ENCODE measurements at places on chromosomes 16 and 17.

GRCh38 chr17:46179375-46179999 lies 13.7 kb downstream of the KANSL1 start:
- peak; percentile 36 for DNase-seq

DNA sequence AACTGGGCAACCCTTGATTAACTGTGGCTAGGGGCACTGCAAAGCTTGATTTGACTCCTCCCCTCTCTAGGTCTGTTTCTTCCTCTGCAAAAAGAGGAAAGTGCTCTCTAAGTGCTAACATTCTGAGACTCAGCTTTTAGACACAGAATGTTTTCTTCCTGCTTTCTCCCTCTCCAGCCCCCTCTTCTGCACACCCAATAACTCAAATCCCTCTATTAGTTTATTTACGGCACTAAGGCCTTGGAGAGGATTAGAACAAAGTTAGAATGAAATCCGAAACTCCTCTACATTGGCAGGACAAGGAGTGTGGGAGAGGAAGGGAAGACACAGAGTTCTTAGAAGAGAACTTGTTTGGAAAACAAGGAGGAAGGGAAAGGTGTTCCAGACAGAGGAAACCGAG lies 3.3 kb upstream of the SBK1 start:
- DNase-seq: no peak

- DNase-seq: no peak
Observed at GRCh38 chr17:15274017-15274416, 8.9 kb upstream of the PMP22 start.

- no peak for DNase-seq
Observed at GRCh38 chr17:66747578-66748275, 87.2 kb upstream of the CACNG5 start.

DNA sequence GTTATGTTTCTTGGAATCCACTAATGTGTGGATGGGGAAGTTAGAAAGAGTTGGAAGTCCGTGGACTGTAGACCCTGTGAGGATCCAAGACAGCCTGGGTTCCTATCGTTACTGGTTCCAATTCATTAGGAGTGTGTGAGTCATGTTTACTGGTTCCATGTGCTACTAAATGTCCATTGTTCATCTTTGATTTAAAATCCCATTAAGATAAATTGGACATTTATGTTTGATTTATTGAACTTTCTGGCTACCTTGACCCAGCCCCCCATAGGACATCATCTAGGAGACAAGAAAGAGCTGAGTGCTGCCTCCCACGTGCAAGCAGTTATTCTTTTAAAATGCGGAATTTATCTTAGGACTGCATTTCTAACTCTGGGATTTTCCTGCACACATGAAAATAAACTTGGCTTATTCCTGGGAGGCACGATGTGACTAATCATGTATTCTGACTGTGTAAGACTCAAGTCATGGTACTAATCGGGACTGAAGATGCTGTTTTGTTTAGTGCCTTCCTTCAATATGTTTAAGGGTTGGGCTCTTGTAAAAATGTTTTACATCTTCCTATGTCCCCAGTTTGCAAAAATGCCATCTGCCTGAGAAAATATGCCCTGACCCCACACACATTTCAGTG lies 53.4 kb downstream of the RGS9 start:
- DNase-seq: no peak

DNA sequence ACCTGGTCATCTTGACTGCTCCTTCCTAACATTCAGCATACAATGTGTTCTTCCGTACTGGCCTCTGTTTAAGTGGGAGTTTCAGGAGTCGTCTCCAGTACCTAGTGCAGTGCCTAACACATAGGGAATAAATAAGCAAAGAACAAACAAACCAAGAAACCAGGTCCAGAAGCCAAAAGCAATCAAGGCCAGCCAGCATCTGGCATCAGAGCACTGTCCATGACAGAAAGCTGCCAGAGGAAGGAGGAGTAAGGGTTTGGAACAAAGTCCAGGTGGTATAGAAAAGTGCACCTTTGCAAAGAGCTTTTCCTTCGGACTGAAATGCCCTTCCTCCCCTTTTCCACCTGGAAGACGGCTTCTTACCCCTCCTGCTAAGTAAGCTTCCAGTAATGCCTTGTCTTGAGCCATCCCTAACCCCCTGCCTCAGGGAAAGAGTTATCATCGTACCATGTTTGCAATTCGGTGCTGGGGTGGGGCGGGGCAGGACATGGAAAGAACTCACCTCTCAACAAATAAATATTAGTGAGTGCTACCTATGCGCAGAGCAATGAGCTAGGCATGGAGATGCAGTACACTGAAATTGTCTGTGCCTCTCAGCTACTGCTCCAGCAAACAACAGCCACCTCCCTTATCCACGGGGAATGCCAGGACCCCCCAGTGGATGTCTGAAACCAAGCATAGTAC lies 47.6 kb downstream of the C17orf67 start:
- DNase-seq: no peak

DNA sequence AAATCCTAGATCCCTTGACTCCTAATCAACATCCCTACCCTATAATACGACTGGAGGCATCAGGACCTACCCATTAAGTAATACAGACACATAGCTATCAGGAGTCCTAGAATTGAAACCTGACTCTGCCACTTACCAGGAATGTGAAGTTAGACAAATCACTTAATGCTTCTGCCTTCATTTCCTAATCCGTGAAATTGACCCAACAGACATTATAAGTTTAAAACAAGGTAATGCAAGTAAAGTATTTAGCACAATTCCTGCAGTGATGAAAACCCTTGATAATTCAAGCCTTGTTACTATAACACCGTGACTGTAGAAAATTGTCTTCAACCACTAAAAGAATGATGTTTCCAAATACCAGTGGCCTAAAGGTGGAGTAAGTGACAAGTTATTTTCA lies 150.2 kb downstream of the KCNJ2 start:
- no peak for DNase-seq

DNA sequence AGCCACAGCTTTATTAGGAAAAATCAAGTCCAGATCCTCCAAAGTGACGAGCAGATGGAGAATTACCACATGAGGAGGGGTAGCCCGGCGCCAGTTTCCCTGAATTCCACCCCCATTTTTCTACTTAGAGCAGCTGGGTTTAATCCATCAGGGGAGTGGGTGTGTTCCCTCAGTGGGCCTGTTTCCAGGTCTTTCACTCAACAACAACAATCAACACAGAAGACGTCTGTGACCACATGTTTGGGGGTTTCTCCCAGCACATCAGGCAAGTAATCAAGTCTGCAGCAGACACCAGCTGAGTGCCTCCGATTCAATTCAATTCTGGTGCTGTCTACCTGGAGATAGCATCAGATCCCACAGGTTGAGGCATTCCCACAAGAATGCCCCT lies 6.8 kb downstream of the SLC6A2 start:
- DNase-seq: no peak

DNA sequence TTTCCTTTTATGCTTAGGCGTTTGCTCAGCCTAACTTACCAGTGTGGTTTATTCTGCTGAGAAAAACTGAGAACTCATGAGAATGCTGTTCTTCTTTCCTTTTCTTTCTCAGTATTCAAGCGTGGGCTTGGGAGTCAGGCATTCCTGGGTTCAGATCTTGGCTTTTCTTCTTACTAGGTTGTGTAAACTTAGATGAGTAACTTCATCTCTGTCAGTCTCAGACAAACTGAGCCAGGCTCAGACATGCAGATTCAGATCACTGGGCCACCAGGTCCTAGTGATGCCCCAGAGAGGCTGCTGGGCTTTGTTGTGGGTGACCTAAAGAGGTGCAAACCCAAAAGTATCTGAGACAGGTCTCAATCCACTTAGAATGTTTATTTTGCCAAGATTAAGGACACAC lies 95.8 kb upstream of the MPHOSPH6 start:
- DNase-seq: no peak

GRCh38 chr16:17467923-17468540 lies 2.7 kb downstream of the XYLT1 start:
- DNase-seq: peak; percentile 51

DNA sequence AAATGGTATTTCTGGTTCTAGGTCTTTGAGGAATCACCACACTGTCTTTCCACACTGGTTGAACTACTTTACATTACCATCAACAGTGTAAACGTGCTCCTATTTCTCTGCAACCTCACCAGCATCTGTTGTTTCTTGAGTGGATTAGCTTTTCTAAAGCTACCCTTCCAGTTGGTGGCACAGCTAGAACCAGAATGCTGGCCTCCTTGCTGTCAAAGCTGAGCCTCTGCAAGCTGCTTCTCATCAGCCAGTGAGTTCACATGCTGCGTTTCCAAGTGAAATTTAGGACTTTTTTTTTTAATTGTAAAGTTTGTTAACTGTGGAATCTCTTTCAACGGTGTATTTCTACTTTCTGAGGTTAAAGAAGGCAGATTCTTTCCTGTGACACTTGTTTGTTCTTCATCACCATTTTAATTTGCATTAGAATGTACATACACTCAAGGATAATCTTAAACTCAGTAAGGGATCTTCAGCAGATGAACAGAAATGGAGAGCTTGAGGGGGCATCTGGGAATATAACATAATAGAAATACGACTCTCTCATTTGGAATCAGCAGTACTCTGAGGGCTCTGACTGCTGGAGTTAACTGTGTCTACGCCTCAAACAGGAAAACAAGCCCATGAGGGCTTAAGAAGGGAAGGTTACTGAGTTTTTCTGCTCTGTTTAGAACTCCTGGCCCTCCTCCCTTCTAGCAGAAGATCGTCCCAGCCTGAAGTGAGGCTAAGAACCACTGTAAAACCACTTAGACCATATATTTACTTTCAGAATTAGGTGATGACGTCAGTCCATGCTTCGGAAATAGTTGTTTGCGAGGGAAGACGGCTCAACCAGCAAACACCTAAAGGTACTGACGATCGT lies 148.4 kb upstream of the FAM20A start:
- DNase-seq: no peak

- peak; percentile 48 for DNase-seq
Observed at GRCh38 chr16:89363621-89364393, 126.6 kb downstream of the ANKRD11 start.

- DNase-seq: no peak
Observed at GRCh38 chr17:29359777-29360176, 30.4 kb upstream of the TAOK1 start.

DNA sequence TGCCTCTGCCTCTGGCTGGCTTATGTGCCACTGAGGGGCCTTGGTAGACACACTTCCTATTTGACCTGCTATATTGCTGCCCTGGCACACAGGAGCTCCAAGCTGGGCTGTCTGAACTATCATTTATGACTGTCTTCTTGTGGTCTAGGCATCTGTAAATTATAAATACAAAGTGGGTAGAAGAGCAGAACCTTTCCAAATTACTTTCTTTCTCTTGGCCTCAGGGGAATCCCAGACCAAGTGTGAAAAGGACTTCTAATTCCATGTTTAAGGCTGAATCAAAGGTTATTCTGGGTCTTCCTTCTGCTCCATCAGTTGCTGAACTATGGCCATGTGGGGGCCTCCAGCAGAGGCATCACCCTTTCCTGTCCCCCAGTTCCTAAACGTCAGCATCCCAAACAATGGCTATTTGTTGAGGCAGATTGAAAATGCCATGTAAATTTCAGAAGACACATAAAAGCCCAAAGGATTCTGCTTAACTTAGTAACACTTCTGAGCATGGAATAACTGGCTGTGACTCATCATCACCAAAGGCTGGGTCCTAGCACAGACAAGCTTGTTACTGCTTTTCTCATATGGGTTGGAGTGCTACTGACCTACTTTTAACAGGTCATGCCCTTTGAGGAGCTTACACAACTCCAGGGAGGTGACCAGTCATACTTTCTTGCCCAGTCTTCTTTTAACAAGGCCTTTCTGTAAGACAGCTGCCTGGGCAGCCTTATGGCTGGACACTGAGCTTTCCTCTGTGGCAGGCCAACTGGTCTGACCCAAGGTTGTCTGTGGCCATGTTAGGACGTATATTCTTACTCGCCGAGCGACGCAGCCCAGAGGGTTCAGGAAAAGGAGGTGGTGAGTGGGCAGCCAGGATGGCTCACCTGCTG lies 154.8 kb downstream of the VPS53 start:
- DNase-seq: no peak

GRCh38 chr16:77963185-77964044 lies 58.9 kb upstream of the CLEC3A start:
- DNase-seq: peak; percentile 25

GRCh38 chr16:89707695-89708094 lies 6.2 kb upstream of the SPATA2L start:
- no peak for DNase-seq

DNA sequence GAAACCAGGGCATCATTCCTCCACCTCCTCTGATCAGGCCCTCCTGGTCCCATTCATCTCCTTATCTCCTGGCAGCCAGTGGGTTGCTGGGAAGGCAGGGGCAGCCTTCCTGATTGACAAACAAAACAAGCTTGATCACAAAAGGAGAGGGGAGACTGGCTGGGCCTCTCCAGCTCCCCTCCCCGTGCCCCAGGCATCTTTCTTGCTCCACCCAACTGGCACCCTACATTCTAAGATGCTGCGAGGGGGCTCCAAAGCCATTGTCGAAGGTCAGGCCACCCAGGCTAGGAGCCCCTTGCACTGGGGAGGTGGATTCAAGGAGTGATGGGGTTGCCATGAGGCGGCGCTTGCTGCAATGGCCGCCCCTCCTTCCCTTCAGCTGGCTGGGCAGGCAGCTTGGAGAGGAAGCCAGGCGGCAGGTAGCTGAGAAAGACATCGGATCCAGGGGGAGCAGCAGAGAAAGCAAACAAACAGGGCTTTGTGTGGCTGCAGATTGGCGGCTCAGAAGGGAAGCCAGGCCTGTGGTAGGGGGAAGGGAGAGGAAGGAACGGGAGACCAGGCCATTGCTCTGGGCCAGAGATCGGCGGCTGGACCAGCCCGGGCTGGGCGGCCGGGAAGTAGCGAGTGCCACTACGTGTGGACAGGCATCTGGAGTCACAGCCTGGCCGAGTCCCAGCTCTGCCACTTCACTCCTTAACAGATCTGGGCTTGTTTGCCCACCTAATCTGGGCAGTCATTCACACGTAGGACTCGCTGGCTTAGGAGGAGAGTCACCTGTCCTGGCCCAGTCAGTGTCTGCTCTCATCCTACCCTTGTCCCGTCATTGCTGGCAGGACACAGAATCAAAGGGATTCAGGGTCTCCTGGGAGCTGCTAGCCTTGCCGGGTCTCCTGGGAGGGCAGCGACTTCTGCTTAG lies 12.3 kb downstream of the RAI1 start:
- no peak for DNase-seq

DNA sequence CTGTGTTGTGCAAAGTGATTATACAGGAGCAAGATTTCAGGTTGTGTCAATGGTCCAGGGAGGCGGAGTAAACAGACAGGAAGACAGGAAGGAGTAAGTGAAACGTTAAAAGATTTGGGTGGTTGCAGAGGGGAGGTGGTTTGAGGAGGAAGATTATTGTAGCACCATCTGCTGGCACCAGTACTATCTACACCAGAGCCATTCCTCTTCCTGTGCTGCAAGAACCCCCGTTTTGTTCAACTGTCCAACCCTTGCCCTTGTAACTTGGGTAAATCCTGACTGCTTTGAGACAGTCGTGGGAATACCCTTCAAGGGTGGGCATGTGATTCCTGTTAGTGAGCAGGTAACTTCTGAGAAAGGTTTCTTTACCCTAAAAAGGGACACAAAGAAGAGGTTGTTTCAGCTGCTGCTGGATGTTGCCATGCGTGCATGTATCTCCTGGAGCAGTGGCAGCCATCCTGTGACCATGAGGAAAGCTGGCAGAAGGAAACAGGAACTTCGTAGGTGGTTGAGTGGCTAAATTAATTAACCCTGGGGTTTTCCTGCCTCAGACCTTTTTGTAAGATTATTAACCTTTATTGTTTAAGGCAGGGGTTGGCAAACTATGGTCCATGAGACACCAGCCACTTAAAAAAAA lies 124.1 kb downstream of the PRKCA start:
- DNase-seq: peak; percentile 69
